ENCODE measurements at places on chromosomes 2 and 18.

DNA sequence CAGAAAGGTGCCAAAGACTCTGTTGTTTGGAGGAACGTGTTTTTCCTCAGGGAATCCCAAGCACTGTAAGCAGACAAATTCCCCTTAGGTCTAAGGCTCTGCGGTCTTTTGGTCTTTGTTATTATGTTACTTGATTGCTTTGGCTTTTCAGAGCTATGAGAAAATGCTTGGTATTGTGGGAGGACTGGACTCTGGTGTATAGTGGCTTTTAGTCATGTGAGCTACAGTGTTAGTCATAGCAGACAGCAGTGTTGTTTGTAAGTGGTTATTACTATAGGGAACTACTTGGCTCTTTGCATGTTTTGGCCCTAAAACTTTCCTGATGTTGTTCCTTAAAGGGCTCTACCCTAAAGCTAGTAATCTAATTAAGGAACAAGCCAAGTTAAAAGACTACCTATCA, 956.2 kb upstream of the LRATD1 start:
- no peak for DNase-seq

GRCh38 chr18:51074605-51075004, 44.6 kb downstream of the SMAD4 start:
- no peak for DNase-seq

DNA sequence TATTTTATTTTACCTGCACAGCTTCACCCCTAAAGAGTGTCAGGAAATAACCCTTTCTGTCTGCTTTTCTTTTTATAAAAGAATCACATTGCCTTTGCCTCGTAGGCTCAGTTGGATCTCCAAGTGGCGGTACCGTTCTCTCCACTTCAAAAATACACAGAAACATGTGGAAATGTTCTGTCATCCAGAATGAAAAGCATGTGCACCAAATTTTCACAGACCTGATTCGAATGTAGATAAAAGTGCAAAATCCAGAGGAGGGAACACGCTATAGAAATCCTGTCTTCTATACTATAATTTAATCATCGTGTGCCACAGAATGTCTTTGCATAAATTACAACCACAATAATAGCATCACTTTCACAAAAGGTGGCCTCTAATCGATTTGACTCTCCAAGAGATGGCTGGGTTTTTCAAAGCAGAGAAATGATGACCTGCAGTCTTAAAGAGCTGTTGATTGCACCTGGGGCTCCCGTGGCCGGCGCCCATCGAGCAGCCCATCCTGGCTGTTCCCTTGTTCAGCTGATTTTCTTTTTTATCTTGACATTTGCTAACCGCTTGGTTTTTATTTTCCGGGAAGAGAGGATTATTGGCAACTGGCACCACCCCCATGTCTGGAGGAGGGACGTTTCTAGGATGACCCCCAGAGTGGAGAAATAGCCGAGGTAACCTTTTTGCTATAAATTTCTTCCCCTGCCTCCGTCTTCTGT, 290.2 kb downstream of the SOX11 start:
- no peak for DNase-seq

DNA sequence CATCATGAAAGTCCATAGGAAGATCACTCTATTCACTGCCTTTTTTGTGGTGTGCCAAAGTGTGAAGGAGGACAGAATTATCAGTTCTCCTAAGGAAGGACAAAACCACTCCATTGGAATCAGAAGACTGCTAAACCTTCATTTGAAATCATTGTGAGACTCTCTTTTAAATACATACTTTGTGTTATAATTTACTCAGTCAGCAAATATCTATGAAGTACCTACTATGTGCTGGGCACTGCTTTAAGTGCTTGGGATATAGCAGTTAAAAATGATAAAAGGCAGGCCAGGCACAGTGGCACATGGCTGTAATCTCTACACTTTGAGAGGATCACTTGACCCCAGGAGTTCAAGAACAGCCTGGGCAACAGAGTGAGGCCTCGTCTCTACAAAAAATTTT, 692.3 kb downstream of the DSC3 start:
- DNase-seq, result no peak

- DNase-seq, result no peak
Observed at GRCh38 chr2:137976274-137976673, 12.0 kb downstream of the HNMT start.

GRCh38 chr18:52339891-52340371, at the start of gene DCC:
TSS of gene DCC (plus strand) at chr18:52340197. CDS start at chr18:52340788, 591 bp downstream.
- no peak for DNase-seq

- no peak for DNase-seq
Observed at GRCh38 chr18:48761582-48761981, 189.2 kb downstream of the SMAD7 start.

- DNase-seq, result no peak
Observed at GRCh38 chr2:201955702-201956141, 77.9 kb upstream of the FZD7 start.

- DNase-seq, result no peak
Observed at GRCh38 chr18:39007031-39007902, 1441.7 kb upstream of the CELF4 start.

- DNase-seq, result no peak
Observed at GRCh38 chr2:20615466-20616241, 35.2 kb downstream of the HS1BP3 start.

GRCh38 chr2:5520463-5520972, 171.7 kb upstream of the SOX11 start:
- DNase-seq, result no peak

GRCh38 chr2:226691255-226691654, 108.4 kb downstream of the IRS1 start:
- DNase-seq, result no peak

DNA sequence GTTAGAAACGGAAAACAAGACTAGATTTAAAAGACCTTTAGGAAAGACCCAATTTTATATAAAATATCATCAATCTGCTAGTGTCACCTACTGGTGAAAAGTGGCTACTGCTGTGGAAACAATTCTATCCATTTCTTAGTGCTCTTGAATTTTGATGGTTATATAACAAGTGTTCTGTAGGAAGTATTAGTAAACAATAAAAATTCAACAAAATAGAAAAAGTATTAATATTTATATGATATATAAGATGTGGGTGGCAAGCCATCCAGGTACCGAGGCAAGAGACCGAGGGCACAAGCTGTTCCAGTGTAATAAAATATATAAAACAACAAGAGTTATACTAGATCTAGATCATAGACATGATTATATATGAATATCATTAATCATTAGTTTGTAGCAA, 6.2 kb upstream of the TMEM87B start:
- no peak for DNase-seq

DNA sequence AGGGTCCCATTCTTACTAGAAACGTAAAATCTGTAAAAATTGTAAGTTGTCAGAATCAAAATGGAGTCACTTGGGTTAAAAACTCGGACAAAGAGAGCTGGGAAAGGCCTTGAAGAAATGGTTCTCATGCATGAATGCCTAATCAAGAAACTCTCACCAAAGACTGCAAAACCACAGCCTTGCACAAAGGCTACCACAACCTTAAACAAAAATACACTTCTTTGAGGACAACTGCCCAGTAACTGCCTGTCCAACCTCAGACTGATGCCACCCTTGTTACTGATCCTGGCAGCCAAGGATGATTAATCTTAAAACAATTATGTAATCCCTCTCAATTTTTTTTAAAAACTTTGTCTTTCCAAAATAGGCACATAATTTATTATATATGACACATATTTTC, 299.3 kb downstream of the CCDC85A start:
- DNase-seq, result no peak

DNA sequence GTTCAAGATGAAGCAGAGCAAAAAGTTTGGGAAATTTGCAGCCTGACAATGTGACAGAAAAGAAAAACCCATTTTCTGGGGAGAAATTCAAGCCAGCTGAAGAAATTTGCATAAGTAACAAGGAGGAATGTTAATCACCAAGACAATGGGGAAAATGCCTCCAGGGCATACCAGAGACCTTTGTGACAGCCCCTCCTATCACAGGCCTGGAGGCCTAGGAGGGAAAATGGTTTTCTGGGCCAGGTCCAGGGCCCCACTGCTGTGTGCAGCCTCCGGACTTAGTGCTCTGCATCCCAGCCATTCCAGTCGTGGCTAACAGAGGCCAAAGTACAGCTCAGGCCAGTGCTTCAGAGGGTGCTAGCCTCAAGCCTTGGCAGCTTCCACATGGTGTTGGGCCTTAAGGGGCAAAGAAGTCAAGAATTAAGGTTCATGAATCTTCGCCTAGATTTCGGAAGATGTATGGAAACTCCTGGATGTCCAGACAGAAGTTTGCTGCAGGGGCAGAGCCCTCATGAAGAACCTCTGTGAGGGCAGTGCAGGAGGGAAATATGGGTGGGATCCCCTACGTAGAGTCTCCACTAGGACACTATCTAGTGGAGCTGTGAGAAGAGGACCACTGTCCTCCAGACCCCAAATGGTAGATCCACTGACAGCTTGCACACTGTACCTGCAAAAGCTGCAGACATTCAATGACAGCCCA, 314.1 kb upstream of the TRIB2 start:
- no peak for DNase-seq

- DNase-seq, result no peak
Observed at GRCh38 chr18:8930990-8931616, 171.4 kb upstream of the NDUFV2 start.

DNA sequence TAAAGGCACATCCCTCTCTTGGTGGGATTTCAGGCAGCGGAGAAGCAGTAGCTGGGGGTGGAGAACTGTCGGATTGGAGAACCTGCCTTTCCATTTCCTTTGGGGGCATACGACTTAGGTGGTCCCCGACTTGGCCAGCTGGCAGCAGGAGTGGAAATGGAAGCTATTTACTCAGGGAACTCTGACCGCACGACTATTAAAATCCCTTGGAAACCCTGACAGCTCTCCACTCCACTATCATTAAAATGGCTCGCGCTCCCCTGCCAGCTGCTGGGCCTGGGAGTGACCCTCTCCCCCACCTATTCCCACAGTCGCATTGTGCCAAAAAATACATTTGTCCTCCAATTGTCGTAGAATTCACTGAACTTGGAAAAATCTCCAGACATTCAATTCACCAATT, 77.7 kb upstream of the APCDD1 start:
- DNase-seq, result no peak

GRCh38 chr2:200172944-200173581, 133.4 kb upstream of the SPATS2L start:
- no peak for DNase-seq

DNA sequence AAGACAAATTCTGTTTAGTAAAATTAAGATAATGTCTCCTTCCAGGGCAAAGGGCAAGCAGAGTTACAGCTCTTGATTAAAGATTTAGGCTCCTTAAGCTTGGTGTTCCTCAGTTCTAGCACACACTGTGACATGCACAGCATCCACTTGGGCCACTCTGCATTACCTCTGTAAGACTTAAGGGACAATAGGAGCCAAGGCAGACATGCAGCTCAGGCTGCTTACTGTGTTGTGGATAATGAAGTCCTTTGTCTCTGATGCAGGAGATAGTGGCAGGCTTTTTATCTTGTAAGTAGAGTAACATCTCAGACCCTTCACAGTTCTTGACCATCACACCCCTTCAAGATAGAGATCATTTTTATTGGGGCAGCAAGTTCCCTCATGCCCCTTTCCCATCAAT, 31.2 kb downstream of the RBM45 start:
- no peak for DNase-seq

GRCh38 chr2:67256892-67257291, 140.2 kb upstream of the ETAA1 start:
- DNase-seq, result no peak

- no peak for DNase-seq
Observed at GRCh38 chr18:50509012-50509411, 50.9 kb upstream of the MAPK4 start.

GRCh38 chr2:162266460-162266760, 23.2 kb upstream of the FAP start:
- no peak for DNase-seq

DNA sequence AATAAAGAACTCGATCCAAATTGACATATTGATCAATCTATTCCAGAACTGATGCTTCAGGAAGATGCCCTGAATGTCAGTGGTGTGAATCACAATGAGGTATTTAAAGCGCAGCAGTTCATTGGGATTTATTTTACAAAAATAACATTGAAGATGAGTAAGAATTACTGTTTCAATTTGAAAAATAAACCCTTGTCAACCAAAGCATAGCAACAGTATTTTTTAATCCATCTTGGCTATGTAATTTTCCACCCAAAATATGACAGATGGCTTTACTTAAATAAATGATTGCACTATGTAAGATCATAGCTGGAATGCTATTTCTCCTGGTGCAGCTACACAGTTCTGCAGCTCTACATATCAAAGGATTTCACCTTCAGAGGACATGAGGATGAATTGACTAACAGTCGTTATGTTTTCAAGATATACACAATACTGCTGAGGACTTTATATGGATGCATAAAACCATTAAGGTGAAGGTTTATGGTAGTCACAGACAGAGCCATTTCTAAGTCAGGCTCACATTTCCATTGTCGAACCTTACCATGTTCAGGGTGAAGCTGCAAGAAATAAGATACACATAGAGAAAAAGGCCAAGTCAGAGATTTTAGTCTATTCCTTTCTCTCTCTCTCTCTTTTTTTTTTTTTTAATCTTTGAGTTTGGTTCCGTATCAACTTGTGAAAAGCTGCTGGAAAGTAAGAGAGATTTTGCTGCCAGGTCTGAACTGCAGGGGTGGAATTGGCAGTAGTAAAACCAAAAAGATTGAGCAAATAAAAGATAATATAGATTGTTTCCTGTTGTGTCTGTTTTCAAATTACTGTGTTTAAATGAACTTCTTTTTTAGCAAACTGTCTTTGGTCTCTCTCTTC, 398.0 kb upstream of the CDH20 start:
- no peak for DNase-seq

DNA sequence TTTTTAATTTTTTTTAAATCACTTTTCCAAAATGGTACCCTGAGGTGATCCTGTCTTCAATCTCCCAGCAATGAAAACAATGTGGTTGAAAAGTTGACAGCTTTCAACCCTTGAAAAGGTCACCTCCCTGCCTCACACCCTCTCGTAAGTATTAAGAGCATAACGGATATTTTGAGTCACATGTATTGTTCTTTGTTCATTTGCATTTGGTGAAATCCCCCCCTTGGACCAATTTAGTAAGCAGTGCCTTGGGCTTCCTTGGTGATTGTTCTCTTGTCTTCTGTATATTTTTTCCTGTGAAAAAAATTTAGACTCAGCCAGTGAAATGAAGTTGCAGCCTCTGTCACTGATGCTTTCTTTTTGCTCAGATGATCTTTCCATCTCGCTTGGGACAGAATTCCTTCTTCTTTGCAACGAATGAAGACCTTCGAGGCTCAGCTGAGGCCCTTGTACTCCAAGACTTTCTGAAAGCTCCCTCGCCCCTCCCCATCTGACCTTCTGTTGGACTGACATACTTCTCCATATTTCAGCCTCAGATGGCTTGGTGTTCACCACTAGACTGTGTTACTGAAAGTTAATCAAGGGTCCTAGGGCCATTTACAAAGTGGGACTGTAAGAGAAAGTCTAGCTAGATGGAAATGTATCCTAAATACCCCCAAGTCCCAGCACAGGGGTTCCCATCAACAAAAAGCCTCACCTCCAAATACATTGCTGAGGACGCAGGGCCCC, 158.4 kb downstream of the BCL2 start:
- peak; percentile 53 for DNase-seq

GRCh38 chr18:61581578-61582201, 248.5 kb downstream of the CDH20 start:
- peak; percentile 59 for DNase-seq

DNA sequence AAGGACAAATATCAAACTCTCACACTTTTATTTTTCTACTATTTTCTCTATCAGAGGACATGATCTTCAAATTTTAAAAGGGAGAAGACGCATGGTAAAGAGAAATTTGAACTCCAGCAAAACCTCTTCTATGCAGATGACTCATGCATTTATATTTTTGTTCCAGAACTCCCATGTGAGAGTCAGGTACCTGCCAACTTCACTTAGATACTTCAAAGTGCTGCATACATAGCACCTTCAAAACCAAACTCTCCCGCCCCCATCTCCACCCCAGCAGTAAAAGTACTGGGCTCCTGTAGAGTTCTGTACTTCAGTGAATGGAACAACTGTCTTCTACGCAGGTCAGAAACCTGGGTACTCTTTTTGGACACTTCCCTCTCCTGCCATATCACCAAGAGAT, 398.3 kb downstream of the TGIF1 start:
- DNase-seq, result no peak
